CMK (cell line): ENCODE measurements at places on chromosomes 7 and 10.

DNA sequence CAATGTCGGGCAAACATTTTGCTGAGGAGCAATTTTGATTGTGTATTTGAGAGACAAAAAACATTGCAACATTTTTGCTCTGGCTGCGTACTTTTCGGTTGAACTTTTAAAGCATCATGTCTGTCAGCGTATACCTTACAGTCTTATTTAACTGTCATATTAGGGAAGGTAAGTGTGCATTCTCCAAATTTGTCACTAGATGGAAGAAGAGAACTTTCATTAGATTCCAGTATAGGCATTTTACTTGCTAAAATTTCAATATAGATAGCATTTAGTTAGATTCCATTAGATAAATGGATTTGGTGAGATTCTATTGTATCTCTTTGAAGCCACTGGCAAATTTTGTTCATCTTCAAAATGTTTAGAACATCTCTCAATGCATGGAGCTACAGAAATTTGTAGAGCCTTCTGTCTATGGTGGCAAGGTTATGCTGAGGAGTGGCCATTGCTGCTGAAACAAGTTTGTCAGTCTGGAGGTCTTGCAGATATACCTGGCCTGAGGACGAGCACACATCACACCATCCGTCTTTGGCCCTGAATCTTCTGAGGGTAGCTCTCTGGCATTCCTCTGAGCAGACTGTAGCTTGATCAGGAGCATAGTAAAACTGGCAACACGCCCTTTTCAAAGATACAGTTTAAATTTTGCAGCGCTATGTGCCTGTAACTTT lies 437.5 kb upstream of the MBL2 start:
- DNase-seq = no peak

- no peak for DNase-seq
Measured at GRCh38 chr10:107423903-107424302, 259.4 kb upstream of the SORCS1 start.

DNA sequence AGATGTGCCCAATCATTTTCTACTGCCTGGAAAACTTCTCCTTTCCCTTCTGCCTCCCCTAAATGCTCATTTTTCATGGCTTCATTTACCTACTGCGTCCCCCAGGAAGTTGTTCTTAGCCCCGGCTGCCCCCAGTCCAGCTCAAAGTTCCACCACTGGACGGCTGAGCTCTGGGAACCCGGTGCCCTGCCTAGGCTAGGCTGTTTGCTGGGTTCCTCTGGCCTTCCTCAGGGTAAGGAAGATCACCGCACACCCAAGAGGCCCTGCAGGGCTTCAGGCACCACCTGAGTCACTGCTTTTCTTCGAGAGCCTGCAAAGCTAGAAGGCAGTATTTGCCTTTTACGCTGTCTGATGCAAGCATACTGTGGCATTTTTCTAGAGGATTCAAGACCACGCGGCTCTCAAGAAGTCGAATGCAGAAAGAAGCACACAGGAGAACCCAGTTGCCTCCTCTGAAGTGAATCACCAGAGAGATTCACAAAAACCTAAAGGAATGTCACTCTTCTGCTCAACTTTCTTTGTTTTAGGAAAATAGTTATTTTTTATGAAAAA lies 46.7 kb upstream of the ZMIZ1 start:
- no peak for DNase-seq

GRCh38 chr7:35553519-35553918 lies 141.4 kb downstream of the HERPUD2 start:
- DNase-seq = no peak

DNA sequence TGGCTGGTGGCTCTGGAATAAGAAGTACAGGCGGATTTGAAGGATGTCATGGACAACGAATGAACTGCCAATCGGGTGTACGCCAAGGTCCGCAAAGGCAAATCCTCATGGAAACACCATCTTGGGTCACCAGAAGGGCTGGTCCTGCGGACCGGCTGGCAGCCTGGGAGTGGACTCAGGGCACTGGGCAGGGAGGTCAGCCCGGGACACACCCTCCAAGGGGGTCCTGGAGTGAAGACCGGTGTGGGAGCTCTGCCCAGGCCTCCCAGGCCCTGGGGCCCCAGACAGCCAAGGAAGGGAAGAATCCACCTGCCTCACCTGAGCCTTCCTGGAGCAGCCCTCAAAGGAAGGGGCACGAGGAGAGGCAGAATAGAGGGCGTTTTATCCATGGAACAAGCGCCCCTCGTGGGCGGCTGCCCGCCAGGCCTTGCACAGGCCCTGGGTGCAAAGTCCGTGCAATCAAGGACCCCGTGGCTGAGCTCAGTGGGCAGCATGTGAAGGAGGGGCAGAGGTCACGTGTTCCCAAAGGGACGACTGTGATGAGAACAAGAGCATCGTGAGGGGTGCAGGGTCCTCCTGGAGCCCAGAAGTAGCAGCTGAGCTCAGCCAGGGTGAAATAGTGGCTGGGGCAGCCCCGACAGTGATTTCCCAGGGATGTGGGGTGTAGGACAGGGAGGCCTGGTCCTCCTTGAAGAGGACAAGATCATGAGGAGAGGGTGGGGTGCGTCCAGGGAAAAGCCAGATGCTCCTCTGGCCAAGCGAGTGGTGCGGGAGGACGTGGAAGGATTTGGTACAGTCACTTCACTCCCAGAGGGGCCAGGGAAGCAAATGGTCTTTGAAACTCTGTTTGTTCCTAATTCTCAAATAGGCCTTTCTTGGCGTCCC lies 105.2 kb downstream of the TCERG1L start:
- no peak for DNase-seq

GRCh38 chr10:95832216-95833041 lies 75.3 kb upstream of the CC2D2B start:
- DNase-seq = no peak

- no peak for DNase-seq
Measured at GRCh38 chr10:6164271-6165095, 38.2 kb upstream of the PFKFB3 start.

GRCh38 chr7:33183504-33183903 lies 54.1 kb downstream of the BBS9 start:
- no peak for DNase-seq

- DNase-seq = no peak
Measured at GRCh38 chr10:32327364-32327691, 19.6 kb downstream of the EPC1 start.

- no peak for DNase-seq
Measured at GRCh38 chr7:71229148-71229547, 97.2 kb downstream of the GALNT17 start.

DNA sequence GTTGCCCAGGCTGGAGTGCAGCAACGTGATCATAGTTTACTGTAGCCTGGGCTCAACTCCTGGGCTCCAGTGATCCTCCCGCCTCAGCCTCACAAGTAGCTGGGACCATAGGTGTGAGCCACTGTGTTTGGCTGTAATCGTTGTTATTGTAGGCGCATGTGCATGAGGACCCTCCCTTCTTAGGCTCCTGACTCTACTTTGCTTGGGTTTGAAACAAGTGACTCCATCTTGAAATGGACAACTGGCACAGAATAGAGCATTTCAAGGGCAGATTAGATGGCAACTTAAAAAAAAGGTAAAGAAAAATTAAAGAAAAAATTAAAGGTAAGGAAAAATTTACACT lies 15.4 kb upstream of the GIMAP8 start:
- DNase-seq = no peak

DNA sequence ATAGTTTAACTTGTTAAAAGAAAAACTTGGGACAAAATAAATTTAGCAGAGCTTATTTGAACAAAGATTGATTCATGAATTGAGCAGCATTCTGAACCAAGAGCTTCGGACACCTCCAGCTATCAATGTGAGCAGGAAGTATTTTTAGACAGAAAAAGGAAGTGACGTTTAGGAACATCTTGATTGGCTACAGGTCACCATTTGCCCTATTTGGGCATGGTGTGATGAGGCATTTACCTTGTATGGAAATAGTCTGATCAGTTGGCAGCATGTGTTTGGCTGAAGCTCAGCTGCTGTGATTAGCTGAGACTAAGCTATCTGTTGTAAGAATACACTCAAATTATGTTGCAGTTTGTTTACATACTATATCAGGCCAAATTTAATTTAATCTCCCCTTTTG lies 185.1 kb downstream of the ATRNL1 start:
- DNase-seq = no peak

DNA sequence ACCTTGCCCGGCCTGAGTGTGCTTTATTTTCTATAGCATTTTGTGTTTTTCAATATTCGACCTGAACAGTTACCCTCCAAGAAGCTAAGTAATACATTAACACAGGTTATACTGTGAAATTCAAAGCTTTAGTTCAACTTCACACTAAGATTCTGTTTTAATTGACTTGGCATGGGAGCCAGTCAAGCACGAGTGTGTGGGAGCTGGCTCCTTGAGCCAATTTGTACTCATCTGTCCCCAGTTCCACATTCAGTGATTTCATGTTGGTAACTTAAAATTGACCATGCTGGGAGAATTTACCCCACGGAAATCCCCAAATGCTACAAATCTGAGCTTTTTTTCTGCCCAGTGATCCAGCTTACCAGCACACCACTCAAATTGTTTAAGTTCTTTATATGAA lies 20.3 kb downstream of the TSPAN12 start:
- no peak for DNase-seq

DNA sequence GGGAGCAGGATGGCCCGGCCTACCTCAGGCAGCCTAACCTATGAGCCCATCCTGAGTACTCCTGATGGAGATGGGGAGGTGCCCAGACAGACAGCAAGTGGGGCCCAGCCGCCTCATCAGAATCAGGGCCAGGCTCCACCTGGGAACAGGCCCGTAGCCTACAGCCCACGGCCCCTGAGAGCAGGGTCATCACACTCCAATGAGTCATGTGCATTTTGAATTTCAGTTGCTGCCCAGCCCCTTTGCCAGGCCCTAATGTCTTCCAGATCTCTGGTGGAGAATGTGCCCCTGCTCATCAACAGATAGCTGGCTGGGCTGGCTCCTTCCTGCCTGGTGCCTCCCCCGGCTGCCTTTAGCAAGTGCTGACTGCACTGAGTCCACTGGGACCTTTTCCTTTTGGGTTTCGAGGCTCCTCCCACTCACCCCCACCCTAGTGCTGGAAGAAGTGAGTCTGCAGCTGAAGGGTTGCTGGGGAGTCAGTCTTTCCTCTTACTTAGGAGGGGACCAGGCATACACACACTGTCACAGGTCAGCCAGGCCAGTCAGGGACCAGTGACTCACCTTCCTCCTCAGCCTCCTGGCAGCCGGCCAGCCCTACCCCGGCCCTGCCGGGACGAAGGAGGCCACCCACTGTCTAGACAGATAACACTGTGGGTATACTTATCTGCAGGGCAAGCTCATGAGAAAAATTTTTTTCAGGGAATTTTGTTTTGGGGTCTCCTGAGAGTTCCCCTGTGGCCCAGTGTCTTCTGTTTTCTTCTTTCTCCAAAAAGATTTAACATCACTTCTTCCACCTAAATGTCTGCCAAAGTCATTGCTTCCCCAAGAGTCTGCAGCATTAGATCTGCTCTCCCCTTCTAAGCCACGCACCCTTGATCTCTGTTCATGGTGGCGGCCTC lies 9.1 kb upstream of the ASIC3 start:
- peak; percentile 92 for DNase-seq

DNA sequence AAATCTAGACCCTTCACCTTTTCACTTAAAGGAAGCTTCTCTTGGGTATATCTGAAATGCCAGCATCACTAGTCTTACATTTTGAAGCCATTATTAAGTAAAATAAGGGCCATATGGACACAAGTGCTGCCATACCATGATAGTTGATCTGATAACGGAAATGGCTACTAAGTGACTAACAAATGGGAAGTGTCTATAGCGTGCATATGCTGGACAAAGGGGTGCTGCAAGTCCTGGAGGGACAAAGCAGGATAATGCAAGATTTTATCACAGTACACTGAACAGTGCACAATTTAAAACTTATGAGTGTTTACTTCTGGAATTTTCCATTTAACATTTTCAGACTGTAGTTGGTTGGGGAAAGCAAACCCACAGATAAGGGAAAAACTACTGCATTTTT lies 117.9 kb downstream of the ELMO1 start:
- DNase-seq = no peak

DNA sequence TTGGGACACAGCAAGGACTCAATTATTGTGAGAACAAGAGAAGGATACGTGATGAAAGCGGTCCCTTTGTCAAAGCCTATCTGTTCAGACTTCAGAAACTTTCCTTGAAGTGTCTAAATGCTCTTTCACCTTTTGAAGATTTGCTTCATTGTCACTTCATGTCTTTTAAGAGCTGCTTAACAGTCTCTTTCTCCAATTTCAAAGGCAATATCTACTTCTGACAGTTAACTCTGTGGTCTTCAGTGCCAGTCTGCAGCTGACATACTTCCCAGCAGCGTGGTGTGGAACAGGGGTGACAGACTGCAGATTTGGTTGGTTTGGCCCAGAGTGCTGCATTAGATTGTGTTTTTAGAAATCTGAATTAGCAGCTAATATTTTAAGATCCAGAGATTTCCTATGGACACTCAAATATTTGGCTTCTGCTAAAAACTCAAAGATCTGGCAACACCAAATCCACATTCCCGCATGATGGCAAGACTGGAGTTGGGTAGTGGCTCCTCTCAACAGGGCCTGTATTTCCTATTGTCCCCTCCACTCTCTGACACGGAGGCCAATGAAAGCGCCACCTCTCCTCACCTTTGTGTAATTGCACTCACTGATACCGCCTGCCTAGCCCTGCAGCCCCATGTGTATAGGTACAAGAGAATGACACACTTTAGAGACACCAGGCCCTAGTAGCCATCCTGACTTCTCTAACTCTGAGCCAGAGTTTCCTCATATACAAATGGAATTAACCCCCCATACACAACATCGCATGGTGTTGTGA lies 11.5 kb downstream of the SCRN1 start:
- DNase-seq = no peak

GRCh38 chr7:83178796-83179195 lies 16.1 kb upstream of the PCLO start:
- DNase-seq = no peak

GRCh38 chr7:6480323-6480660 lies 32.5 kb upstream of the DAGLB start:
- DNase-seq = no peak

- no peak for DNase-seq
Measured at GRCh38 chr10:90805206-90805605, 52.6 kb downstream of the HTR7 start.

DNA sequence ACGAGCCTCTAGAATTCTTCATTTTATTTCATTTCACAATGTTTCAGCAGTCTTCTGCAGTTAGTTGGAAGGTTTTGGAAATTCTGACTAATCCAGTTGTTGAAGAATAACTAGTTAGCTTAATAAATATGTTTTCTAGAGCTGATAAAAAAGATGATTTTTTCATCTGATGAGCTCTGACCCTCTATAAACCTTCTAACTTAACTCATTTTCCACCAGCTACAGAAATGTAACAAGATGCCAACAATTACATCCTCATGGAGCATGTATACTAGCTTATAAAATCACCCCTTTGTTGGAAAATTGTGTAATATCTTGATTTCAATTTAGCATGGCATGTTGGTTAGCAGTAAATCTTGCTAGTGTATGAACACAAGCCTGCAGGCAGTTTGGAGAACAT lies 33.1 kb downstream of the KAT6B start:
- no peak for DNase-seq

DNA sequence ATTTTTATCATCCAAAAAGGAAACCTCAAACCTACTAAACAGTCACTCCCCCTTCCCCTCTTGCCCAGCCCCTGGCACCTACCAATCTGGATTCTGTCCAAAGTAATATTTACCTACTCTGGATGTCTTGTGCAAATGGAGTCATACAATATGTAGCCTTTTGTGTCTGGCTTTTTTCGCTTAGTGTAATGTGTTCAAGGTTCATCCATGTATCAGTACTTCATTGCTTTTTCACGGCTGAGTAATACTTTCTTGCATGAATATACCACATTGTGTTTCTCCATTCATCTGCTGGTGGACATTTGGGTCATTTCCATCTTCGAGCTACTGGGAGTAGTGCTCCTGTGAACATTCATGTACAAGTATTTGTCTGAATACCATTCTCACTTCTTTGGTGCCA lies 113.6 kb downstream of the EEPD1 start:
- no peak for DNase-seq
